ENCODE measurements at places on chromosomes 1 and 21.

GRCh38 chr21:45724345-45724961 lies 80.9 kb downstream of the PCBP3 start:
- DNase-seq, result no peak

DNA sequence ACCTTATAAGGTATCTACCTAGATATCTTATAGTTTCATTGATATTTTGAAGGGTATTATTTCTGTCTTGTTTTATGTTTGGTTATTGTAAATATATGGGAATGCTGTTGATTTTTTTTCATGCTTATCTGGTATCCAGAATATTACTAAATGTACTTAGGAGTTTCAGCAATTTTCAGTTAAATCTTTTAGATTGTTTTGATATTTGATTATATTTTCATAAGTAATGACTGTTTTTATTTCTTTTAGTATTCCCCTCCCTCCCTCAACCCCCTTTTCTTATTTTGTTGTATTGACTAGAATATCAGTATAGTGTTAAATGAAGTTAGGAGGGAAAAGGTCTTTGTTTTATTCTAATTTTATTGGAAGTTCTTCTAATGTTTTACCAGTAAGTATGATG lies 344.4 kb upstream of the PROX1 start:
- DNase-seq, result no peak

GRCh38 chr1:186819563-186819962 lies 9.2 kb upstream of the PLA2G4A start:
- DNase-seq, result no peak

- no peak for DNase-seq
Measured at GRCh38 chr1:6033986-6034749, 11.5 kb upstream of the KCNAB2 start.

GRCh38 chr21:35441868-35442582 lies 392.9 kb upstream of the RUNX1 start:
- DNase-seq, result no peak

GRCh38 chr21:41653954-41654491 lies 112.8 kb downstream of the RIPK4 start:
- no peak for DNase-seq

DNA sequence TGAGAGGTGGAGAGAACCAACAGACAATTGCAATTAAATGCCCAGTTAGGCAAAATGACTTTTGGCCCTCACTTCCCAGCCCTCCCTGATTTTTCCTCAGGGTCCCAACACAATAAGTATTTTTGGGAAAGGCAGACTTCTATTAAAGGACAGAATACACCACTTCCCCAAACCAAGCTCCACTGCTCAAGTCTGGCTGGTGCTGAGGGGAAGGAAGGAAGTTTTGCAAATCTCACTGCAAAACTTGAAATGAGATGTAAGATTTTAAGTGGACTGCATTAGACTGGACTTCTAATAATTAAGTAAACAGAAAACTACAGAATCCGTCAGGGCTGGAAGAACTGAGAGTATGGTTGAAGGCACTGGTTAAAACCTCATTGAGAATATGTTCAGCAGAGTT lies 32.2 kb upstream of the CD1D start:
- no peak for DNase-seq

DNA sequence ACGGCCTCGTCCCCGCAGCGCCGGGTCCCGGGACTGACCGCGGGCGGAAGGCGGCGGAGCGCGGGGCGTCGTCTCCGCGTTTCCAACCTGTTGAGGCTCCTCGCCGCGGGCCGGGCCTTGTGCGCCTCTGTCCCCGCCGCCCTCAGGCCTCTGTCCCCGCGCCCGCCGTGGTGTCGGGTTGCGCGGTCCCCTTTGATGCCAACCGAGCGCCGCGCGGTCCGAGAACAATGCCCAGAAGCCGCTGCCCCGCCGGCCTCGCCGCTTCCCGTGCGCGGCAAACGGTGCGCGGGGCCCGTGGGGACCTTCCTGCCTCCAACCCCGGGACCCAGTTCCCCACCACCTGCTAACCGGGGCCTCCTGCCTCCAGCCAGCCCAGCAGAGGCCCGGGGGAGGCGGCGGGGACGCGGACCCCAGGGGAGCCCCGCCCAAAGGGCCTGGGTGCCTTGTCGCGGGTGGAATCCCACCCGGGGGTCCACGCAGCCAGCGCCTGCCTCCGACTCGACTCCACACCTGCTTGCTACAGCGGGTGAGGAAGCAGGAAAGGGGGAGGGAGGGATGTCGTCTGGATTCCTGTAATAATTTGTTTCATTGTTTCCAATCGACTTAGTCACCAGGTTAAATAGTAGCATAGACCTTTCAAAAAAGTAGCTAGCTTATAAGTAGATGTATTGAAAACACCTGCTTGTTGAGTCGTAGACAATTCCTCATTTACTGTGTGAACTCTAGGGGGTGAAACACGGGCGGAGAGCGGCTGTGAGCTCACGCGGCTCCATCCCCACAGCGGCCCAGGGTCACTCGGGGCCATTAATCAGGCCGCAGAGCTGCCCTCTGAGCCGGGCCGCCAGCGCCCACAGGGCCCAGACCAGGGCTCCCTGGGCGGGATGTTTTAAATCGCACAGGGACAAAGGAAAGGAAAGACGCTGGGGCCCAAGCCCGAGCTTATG lies 1.1 kb downstream of the COL18A1 start:
- no peak for DNase-seq

- DNase-seq, result no peak
Measured at GRCh38 chr1:62686822-62687221, 1.4 kb downstream of the DOCK7 start.

- no peak for DNase-seq
Measured at GRCh38 chr1:171754971-171755370, 13.1 kb upstream of the VAMP4 start.

- DNase-seq, result no peak
Measured at GRCh38 chr1:12232221-12232620, 2.4 kb downstream of the VPS13D start.

- no peak for DNase-seq
Measured at GRCh38 chr1:210239349-210240111, 6.9 kb downstream of the SERTAD4 start.

DNA sequence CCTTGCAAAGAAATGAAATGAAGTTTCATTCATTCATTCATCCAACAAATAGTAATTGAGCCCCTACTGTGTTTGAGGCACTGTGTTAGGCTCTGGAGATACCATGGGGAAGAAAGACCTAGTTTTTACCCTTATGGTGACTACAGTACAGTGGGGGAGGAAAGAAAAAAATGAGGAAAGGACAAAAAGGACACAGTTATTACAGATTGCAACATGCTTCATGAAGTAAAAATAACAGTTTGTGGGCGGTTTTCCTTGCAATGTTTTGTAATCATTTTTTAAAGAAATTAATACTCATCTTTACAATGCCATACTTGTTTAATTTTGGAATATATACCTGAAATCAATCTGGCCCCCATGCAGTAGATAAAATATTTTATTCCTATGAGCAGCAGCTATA lies 120.3 kb downstream of the TM2D1 start:
- DNase-seq, result no peak

GRCh38 chr1:7004181-7004580 lies 218.9 kb downstream of the CAMTA1 start:
- DNase-seq, result no peak

GRCh38 chr1:203306089-203306964 lies 1.0 kb downstream of the BTG2 start:
- no peak for DNase-seq

GRCh38 chr21:43210454-43211071 lies 41.8 kb downstream of the CRYAA start:
- no peak for DNase-seq

- no peak for DNase-seq
Measured at GRCh38 chr1:17903386-17903785, 148.3 kb downstream of the ACTL8 start.

DNA sequence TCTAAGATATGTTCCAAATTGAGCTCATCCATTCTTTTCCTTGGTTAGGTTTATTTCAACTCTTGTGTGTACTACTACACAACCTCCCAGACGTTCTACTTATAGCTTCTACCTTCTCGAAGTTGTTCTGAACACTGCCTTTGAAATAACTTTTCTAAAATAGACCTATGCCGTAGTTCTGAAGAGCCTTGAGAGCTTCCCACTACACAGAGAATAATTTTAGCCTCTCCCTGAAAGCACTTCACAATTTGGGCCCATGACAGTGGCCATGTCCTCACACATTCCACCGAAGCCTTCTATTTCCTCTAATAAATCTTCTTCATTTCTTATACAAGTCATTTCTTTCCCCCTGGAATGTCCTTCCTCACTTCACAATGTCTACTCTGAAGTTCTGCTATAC lies 62.2 kb downstream of the CRB1 start:
- DNase-seq, result no peak

GRCh38 chr1:28176492-28177470 lies at the start of gene PTAFR:
Gene PTAFR (minus strand): TSS chr1:28176690. CDS start chr1:28151021, 25,669 bp downstream.
- DNase-seq, result peak; percentile 65

DNA sequence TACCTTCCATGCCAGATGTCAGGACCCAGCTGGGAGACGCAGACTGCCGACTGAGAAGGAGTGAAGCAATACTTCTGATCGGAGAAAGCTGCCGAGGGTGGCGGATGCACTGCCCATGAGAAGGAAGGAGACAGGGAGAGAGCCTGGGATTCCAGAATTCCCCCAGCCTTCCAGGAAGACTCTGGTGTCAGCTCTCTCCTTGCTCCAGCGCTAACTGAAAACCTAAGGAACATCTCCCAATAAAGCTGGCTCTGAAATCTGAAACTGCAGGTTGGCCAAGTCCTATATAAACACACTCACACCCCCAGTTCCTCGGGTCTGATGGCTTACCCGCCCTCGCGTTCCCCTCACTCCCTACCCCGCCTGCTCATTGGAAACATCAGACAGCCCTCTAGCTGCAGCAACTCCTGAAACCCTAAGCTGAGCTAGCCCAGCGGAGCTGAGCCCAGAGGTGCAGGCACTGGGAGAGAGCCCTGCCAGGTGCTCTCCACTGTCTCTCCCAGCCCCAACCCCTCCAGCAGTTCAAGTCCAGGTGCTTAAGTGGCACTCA lies 52.3 kb downstream of the PLEKHA6 start:
- DNase-seq, result no peak

DNA sequence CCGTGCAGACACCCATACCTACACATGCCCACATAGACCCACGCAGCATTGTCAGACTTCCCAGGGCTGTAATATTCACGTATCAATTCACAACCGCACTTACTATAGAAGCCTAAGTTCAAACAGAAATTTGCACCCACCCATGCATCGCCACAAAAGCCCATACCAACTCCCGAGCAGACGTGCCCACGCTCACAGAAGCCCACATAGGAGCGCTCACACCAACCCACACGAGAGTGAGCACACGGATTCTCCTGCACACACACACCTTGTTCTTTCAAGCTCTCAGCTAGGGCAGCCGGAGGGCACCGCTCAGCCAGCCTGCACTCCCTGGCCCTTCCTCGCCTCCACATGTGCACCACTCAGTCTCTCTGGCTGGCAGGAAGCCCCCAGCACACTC lies 4.6 kb downstream of the MFAP2 start:
- DNase-seq, result no peak

- peak; percentile 17 for DNase-seq
Measured at GRCh38 chr1:163596541-163597258, 274.9 kb downstream of the NUF2 start.

- no peak for DNase-seq
Measured at GRCh38 chr1:162753001-162753658, 37.4 kb upstream of the HSD17B7 start.

All from germinal center (tissue), 1 donor.